GM13977 (cell line): ENCODE measurements at places on chromosomes 1 and 21.

- peak; percentile 8 for DNase-seq
These were observed 56.0 kb upstream of the ABCG1 start for GRCh38 chr21:42162831-42163510.

DNA sequence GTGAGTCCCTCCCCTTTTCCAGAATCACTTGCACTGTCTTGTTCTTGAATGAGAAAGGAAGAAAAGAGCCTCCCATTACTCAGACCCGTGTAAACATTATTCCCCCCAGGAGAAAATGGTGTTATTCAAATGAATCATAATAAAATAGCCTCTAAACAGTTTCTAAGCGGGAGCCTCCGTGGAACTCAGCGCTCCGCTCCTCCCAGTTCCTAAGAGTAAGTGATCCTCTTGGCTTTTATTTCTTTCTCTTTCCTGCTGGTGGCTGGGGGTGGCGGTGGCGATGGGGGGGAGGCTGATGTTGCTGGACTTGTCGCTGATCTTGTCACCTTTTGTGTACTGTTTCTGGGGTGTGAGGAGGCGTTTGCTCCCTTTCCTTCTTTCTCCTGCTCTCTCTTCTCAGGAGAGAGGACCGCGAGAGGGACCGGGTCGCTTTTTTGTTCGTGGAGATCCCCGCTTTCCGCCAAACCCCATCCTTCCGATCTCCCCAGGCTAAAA, 781 bp downstream of the PROX1 start:
- DNase-seq, result no peak

GRCh38 chr1:47432071-47433036, 5.5 kb upstream of the FOXD2 start:
- peak; percentile 66 for DNase-seq

DNA sequence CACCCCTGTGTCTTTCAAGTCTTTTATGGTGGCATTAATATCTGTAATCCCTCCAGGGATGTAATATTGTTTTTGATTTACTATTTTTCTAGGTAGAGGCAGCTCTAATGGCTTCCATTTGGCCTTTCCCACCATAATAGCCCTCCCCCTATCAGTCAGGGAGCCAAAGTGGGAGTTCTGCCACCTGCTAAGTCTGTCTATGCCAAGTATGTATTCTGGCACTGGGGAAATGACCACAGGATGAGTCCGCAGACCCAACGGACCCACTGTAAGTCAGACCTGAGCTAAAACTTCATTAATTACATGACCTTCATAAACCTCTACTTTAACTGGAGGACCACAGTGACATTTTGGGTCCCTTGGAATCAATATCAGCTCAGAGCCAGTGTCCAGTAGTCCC, 77.1 kb downstream of the GBP6 start:
- DNase-seq, result no peak

- DNase-seq, result peak; percentile 72
These were observed at the start of gene STUM for GRCh38 chr1:226548256-226549093. STUM (plus strand) TSS chr1:226548764; CDS start chr1:226548905, 141 bp downstream.

DNA sequence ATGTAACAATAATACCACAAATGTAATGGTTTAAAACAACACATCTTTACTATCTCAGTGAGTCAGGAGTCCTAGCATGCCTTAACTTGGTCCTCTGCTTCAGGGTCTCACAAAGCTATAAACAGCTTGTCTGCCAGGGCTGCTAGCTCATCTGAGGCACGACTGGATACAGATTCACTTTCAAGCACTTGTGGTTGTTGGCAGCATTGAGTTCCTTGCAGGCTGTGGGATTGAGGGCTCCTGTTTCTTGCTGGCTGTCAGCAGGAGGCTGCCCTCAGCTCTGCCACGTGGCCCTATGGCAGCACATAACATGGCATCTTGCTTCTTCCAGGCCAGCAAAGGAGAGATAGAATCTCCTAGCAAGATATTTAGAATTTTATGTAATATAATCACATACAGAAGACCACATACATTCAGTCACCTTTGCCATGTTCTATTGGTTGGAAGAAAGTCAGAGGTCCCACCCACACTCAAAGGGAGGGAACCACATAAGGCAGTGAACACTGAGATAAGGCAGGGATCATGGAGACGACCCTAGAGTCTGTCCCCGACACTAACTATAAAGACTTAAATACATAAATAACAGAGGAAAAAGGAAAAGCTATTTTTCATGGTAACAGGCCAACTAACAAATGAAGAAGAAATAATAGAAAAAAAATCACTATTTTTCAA, 18.9 kb upstream of the IPP start:
- DNase-seq, result no peak

- no peak for DNase-seq
These were observed 23.9 kb upstream of the SLC1A7 start for GRCh38 chr1:53166366-53166765.

DNA sequence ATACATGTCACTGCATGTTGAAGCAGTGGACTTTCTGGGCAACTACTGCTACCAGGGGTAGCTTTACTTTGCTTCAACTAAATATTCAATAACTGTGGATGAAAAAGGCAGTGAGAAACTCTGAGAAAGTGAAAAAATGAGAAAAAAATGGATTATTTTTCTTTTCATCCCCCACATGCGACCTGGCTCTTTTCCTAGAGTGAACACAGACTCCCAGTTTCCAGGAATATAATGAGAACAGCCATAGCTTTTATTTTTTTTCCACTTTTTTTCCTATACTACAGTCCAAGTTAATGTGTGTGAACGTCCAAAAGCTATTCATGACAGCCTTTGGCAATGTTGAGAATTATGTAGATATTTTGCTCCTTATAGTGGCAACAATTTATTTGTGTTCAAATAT, 230.4 kb downstream of the DNM3 start:
- DNase-seq, result no peak

- no peak for DNase-seq
These were observed 77.2 kb downstream of the LAMC1 start for GRCh38 chr1:183100361-183100974.

- DNase-seq, result peak; percentile 63
These were observed 76.9 kb upstream of the GFI1 start for GRCh38 chr1:92563457-92564216.

GRCh38 chr1:12143631-12144155, 23.1 kb upstream of the TNFRSF1B start:
- DNase-seq, result no peak
